ENCODE measurements at places on chromosomes 2 and 18.

DNA sequence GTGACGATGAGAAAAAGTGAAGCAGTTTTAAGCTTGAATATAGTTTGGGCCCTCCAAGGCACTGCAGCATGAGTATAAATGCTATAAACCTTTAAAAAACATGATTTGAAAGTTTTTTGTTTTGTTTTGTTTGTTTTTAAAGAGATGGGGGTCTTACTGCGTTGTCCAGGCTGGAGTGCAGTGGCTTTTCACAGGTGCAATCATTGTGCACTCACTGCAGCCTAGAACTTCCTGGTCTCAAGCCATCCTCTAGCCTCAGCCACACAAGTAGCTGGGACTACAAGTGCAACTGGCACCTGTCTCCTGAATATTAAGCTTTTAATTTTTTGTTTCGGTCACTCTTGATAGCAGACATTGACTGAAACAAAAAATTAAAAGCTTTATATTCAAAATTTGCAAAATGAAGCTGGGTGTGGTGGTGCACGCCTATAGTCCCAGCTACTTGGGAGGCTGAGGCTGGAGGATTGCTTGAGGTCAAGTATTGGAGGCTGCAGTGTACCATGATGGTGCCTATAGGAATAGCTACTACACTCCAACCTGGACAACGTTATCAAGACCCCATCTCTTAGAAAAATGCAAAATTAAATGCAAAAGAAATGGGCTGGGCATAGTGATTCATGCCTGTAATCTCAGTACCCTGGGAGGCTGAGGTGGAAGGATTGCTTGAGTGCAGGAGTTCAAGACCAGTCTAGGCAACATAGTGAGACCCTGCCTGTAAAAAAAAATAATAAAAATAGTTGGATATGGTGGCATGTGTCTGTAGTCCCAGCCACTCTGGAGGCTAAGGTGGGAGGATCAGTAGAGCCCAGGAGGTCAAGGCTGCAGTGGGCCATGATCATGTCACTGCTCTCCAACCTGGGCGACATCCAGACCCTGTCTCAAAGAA, 15.0 kb downstream of the FZD5 start:
- no peak for DNase-seq

DNA sequence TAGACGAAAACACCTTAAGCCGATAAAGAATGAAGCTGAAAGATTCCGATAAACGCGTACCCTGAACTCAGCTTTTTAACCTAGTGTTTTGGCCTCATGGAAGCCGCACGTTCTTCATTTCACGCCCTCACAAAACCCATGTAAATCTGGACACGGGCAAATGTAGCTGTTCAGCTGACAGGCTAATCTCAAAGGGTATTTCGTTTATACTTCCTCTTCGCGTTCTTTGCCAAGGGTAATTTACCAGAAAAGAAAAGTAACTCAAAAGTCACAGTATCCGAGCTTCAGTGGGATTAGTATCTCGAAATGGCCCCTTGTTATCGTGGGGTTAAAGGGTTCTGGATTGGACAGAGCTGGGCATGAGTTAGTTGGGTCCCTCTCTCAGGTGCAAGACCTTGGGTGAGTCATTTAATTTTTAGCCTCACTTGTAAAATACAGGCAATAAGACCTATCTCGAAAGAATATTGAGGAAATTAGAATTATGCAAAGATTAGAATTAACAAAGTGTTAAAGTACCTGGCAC, 22.0 kb upstream of the STPG4 start:
- DNase-seq, result no peak

DNA sequence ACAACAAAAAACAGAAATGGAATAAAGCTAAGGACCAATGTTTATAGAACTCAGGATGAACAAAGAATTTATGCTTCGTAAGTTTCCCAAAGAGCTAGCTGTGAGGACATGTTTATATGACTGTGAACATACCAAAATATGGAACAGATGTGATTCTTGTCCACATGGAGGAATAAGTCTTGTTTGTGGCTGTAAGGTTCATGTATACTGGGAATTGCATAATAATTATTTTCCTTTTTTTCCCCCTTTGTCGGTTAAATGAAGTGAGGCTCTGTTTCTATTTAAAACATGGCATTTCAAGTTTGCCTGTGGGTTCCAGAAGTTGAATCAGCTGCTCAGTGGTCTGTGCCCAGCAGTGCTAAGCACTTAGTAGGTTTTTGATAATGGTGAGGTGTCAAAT, 108.1 kb downstream of the FHOD3 start:
- no peak for DNase-seq

- no peak for DNase-seq
These were observed 14.4 kb upstream of the VRK2 start for GRCh38 chr2:58032016-58032763.
